Immature natural killer cell (primary cell): ENCODE measurements at places on chromosomes 7 and 10. TPM values are rescaled to one million over a fixed set of nuclear protein-coding genes. Genes with fewer than 3 reads are reported as not detected.

NPSR1 gene
- polyA plus RNA-seq, result not detected

FFAR4 gene
- not detected for polyA plus RNA-seq

FEZF1 gene
- not detected for polyA plus RNA-seq

CABCOCO1 gene
- polyA plus RNA-seq, result not detected

SLC18A3 gene
- not detected for polyA plus RNA-seq

FKBP6 gene
- polyA plus RNA-seq, result not detected

IQUB gene
- polyA plus RNA-seq, result not detected

AKR1C4 gene
- not detected for polyA plus RNA-seq

GRCh38 chr7:102912742-102913141, at the start of gene LRRC17:
LRRC17 (plus strand) TSS chr7:102913000; CDS start chr7:102933914, 20,914 bp downstream.
- DNase-seq, result no peak

DNA sequence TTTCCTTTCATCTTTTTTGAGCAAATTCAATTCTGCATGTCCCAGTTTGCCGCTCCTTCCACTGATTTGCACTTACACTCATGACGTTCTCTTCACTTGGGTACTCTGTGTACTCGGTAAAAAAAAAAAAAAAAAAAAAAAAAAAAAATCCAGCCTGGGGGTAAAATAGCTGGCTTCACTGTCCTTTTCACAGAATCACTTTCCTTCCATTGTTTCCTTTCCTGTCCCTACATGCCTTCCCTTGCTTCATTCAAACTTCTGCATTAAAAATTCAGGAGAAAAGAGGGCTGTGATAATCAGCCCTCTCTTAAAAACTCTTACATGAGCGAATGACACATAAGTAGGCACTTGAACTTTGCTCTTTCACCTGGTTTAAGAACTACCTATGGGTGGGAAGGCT, 8.7 kb downstream of the ANKRD1 start:
- DNase-seq, result no peak

GRCh38 chr10:70976063-70976695, 87.8 kb upstream of the PCBD1 start:
- no peak for DNase-seq

DNA sequence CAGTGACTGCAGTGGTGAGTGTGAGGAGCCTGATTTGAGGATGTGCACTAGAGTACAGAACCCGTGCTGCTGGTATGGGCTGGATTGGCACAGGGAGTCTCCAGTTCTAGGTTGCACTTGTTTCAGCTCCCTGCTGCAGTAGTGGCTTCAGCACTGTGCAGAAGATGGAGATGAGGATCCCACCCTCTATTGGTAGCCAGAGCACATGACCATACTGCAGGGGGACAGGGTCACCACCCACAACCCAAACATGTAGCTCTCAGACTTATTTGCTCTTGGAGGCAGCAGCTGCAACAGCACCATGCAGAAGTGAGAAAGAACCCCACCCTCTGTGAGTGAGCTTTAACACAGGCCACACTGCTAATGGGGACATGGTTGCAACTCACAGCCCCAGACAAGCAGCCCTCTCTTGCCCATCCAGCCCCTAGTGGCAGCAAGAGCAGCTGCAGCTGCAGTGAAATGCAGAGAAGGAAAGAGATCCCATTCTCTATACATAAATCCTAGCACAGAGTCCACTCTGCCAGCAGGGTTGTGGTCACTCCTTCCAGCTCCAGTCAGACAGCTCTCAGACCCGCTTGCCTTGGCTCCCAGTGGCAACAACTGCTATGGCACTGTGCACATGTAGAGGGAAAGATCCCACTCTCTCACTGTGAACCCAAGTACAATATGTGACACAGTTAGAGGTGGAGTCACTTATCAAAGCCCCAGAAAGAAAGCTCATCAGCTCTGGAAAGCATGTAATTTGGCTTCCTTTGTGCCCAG, 51.4 kb upstream of the SCIN start:
- DNase-seq, result no peak

GRCh38 chr10:71449026-71449425, 52.3 kb downstream of the CDH23 start:
- DNase-seq, result no peak

DNA sequence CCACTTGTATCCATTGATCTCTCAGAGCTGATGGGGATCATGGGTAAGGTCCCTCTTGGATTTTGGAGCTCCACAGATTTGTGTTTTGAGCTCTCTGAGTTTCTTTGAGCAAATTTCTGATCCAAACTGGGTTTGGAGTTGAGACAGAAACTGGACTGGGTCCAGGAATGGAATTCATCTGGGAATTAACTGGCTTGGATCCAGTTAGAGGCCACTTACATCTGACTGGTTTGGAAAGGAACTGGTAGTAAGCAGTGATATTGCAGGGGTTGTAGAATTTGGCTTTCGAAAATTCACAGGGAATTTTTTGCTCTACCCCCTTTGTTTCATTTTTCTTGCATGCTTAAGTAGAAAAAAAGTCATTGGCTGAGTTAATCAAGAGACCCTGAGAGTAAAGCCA, 245.6 kb downstream of the SEMA3D start:
- no peak for DNase-seq

DNA sequence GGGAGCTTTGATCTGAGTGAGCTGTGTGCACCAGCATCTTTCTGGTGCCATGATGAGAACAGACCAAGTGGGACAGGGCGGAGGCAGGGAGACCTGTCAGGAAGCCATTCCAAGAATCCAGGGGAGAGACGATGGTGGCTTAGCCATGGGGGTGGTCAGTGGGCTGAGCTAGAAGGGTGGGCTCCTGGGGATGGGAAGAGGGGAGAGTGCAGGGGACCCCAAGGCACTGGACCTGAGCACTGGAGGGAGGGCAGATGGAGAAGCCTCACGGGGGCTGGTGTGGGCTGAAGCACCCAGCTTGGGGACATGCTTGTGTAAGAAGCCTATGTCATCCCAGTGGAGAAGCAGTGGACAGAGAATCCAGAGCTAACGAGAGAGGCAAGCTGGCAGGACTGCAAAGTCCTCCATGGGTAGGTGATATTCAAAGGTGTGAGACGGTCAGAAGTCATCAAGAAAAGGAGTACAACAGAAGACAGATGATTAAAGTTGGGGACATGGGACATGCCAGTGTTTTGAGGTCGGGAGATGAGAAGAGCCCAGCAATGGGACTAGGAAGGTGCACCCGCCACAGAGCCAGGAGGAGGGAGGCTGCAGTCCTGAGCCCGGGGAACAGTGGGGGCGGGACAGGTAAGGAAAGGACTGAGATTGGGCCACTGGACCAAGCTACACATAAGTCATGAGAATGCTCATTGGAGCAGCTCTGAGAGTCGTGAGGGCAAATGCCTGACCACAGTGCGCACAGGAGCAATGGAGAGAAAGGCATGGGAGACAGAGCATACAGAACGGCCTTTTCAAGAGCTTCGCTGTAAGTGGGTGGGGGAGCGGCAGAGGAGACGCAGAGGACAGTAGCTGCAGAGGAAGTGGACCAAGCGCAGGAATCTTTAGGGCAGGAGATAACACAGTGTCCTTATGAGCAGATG, 72.0 kb downstream of the GRID1 start:
- DNase-seq, result no peak

- DNase-seq, result no peak
Observed at GRCh38 chr10:12252882-12253546, 57.0 kb downstream of the CDC123 start.

DNA sequence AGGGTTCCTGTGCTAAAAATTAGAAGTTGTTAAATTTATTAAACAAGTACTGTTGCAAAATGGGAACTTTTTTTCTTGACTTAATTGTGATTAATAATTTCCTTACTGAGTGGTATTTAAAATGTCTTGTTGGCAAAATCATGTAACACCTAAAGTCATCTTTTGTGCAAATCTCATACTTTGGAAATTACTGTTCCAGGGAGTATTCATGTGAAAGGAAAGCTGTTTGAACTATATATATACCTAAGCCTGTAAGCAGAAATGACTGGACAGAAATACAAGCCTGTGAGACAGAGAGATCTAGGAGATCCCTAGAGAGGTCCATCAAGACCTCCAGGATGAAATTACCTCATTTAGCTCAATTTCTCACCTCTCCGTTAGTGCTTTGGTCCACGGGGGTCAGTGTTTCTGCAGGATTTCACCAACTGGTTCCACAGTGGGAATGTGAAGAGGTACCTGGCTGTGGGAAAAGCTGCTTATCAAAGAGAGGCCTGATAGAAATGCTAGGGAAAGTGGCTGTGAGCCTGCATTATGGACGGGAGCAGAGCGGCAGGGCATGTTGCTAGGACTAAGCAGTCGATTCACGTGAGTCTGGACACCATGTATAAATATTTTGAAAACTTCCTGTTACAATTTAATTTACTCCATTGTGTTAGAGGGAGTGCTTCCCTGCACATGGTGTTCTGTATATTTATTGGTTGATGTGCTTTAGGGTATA, 7.9 kb downstream of the LUC7L2 start:
- no peak for DNase-seq

- DNase-seq, result no peak
Observed at GRCh38 chr7:131106681-131107336, 220.9 kb upstream of the MKLN1 start.

DNA sequence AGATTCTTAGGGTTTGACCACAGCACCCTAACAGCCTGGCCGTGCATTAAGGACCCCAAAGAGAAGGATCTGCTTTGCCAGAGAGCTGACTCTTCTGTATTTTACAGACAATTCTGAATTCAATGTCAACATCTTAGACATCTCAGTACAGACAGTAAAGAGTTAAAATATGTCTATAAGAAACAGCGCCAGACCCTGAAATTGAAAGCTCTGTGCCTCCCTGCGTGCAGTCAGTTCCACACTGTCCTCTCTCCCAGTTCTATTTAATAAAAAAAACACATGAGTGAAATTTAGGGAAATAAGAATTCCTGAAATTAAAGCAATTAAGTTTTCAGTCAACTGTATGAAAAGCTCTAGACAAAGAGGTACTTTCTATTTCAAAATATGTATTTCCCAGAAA, 45.1 kb downstream of the MET start:
- no peak for DNase-seq

DNA sequence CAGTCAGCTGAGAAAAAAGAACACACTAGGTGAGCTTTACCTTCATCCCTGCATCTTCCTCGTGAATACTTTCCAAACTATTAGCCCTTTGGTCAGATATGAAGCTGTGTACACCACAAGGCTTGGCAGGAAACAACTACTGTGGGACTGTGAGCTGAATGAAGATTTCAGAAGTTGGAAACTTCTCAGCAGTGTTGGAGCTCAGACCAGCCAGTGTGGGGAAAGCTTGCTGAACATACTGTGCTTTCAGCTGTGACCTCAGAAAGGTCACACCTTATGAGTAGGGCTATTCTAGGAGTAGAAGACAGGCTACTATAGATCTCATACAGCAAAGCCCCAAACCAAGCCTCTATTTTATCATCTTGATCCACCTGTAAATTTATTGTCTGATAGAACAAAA, 123.6 kb downstream of the EXOC4 start:
- no peak for DNase-seq

DNA sequence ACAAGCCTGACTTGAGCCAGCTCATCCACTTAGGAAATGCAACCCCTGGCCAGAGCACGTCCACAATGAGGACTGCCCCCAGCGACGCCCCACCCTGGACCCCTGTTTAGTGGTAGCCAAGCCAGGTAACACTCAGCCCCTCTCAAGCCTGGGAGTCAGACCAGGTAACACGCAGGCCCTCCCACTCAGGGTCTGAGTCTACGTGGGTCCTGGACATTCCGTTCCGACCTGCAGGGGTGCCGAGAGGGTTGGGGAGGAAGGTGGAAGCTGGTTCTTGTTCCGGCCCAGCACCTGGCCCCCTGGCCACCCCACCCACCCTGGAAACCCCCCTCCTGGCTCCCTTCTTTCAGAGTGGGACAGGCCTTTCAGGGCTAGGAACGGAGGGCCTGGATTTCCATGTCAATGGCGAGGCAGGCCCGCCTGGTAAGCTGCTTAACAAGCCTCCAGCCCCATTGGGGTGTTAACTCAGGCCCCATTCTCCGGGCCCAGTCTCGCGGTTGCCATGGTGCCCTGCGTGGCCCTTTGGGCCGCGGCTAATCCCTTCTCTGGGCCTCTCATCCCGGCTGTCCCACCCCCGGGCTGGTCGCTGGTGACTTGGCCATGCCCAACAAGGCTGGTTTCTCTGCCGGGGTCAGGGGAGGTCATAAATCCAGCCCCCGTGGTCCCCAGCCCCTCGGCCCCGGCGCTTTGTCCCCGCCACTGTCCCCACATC, 19.7 kb upstream of the LFNG start:
- no peak for DNase-seq

DNA sequence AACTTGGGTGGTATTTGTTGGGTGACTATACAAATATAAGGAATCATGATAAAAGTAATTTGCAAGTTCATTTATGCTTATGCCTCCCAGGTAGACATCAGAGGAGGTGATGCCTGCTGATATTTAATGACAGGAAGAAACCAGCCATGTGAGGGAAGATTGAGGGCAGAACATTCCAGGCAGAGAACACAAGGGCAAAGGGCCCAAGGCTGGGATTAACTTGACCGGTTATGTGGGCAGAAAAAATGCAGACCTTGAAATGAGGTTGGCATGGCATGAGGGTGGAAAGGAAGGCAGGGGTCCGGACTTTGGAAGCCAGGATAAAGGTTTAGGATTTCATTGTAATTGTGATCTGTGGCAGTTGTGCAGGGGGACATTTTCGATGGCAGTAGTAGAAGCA, 68.0 kb upstream of the MTPN start:
- DNase-seq, result no peak

- DNase-seq, result no peak
Observed at GRCh38 chr7:134935701-134936100, 50.6 kb upstream of the AGBL3 start.

GRCh38 chr10:122379041-122379440, 4.5 kb downstream of the PLEKHA1 start:
- no peak for DNase-seq
